ENCODE measurements at places on chromosomes 3 and 15. TPM values are rescaled to one million over a fixed set of nuclear protein-coding genes. Genes with fewer than 3 reads are reported as not detected.

GRCh38 chr3:108940166-108940565 is 13.5 kb downstream of the GUCA1C start:
- no peak overlapping the region for H3K4me3 ChIP-seq
- no peaks in the 10 kb centered on the region for H3K4me1 ChIP-seq
- H3K27ac ChIP-seq: no peak overlapping the region
- no peak for DNase-seq

- H3K4me3 ChIP-seq: no peak overlapping the region
- no peak for DNase-seq
- peaks cover 11% of the 10 kb centered on the region for H3K36me3 ChIP-seq
- no peaks in the 10 kb centered on the region for H3K4me1 ChIP-seq
- no peaks in the 10 kb centered on the region for H3K27me3 ChIP-seq
Observed at GRCh38 chr3:33041909-33042308, 55.0 kb downstream of the GLB1 start.

- H3K4me1 ChIP-seq: no peaks in the 10 kb centered on the region
- no peak overlapping the region for H3K27ac ChIP-seq
- peaks cover 80% of the 10 kb centered on the region for H3K27me3 ChIP-seq
- no peak for DNase-seq
- H3K36me3 ChIP-seq: no peaks in the 10 kb centered on the region
Observed at GRCh38 chr3:147371140-147371539, 35.2 kb downstream of the ZIC4 start.

DNA sequence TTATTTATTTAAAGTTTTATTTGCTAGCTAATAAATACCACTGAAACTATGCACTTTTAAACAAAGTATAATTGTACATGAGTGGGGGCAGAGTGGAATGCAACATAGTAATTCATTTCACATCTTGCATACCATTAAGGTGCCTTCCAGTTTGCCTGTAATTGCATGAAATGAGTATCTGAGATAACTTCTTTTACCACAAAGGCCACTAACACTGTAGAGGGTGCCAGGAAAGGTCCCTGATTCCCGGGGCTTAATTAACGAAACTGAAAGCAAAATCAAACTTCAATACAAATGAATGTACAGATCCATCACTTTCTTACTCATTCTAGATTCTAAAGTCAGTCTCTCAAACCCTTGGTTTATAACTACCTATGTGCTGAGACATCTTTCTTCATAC is 2.1 kb downstream of the CD47 start:
- H3K27ac ChIP-seq: no peak overlapping the region
- no peaks in the 10 kb centered on the region for H3K4me1 ChIP-seq
- no peaks in the 10 kb centered on the region for H3K27me3 ChIP-seq
- no peaks in the 10 kb centered on the region for H3K36me3 ChIP-seq
- no peak overlapping the region for H3K4me3 ChIP-seq

GRCh38 chr3:48552111-48552951 is 4.3 kb downstream of the PFKFB4 start:
- H3K27ac ChIP-seq: no peak overlapping the region
- H3K4me1 ChIP-seq: peaks cover 3% of the 10 kb centered on the region
- no peaks in the 10 kb centered on the region for H3K36me3 ChIP-seq
- no peak overlapping the region for H3K4me3 ChIP-seq
- no peaks in the 10 kb centered on the region for H3K27me3 ChIP-seq
- peak; percentile 46 for DNase-seq

- H3K36me3 ChIP-seq: peaks cover 52% of the 10 kb centered on the region
- peaks cover 19% of the 10 kb centered on the region for H3K4me1 ChIP-seq
- no peak for DNase-seq
Observed at GRCh38 chr3:58104151-58104550, 95.9 kb downstream of the FLNB start.

DNA sequence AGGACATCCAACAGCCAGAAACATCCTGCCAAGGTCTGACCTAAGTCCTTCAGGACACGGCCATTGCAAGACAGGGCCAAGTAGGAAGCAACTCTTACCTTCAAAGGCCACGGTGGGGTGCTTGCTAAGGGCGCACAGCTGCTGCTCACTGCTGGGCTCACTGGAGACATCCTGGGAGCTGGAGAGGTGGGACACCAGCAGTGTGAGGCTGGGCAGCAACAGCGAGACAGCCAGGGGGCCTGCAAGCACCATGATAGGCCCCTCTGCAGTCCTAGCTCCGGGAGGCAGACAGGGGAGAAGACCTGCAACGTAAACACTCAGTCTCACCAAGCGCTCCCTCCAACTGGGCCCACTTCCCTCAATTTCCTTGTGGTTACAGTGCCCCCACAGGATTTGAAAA is 79.2 kb downstream of the SEMA5B start:
- H3K27me3 ChIP-seq: no peaks in the 10 kb centered on the region
- peaks cover 4% of the 10 kb centered on the region for H3K4me1 ChIP-seq
- H3K27ac ChIP-seq: no peak overlapping the region
- DNase-seq: peak; percentile 23

GRCh38 chr15:62150445-62150844 is 14.6 kb downstream of the C2CD4B start:
- no peak for DNase-seq
- H3K27me3 ChIP-seq: no peaks in the 10 kb centered on the region
- no peak overlapping the region for H3K27ac ChIP-seq
- no peak overlapping the region for H3K4me3 ChIP-seq
- H3K36me3 ChIP-seq: no peaks in the 10 kb centered on the region

GRCh38 chr3:160927620-160928019 is 171.6 kb downstream of the PPM1L start:
- no peak for DNase-seq
- H3K36me3 ChIP-seq: no peaks in the 10 kb centered on the region
- no peaks in the 10 kb centered on the region for H3K4me1 ChIP-seq
- H3K4me3 ChIP-seq: no peak overlapping the region

- no peaks in the 10 kb centered on the region for H3K4me1 ChIP-seq
- H3K27ac ChIP-seq: no peak overlapping the region
- no peaks in the 10 kb centered on the region for H3K36me3 ChIP-seq
- H3K27me3 ChIP-seq: no peaks in the 10 kb centered on the region
- DNase-seq: peak; percentile 16
Observed at GRCh38 chr3:194814878-194815357, 129.2 kb downstream of the FAM43A start.

The KNL1 gene
- 1.1 TPM for total RNA-seq

The RPL14 gene
- 1,497 TPM for total RNA-seq

The CAMKV gene
- total RNA-seq: 0.16 TPM

The RASA2 gene
- 29.8 TPM for total RNA-seq

All from kidney (tissue), 22 donors.